ENCODE measurements at places on chromosomes 4 and X.

DNA sequence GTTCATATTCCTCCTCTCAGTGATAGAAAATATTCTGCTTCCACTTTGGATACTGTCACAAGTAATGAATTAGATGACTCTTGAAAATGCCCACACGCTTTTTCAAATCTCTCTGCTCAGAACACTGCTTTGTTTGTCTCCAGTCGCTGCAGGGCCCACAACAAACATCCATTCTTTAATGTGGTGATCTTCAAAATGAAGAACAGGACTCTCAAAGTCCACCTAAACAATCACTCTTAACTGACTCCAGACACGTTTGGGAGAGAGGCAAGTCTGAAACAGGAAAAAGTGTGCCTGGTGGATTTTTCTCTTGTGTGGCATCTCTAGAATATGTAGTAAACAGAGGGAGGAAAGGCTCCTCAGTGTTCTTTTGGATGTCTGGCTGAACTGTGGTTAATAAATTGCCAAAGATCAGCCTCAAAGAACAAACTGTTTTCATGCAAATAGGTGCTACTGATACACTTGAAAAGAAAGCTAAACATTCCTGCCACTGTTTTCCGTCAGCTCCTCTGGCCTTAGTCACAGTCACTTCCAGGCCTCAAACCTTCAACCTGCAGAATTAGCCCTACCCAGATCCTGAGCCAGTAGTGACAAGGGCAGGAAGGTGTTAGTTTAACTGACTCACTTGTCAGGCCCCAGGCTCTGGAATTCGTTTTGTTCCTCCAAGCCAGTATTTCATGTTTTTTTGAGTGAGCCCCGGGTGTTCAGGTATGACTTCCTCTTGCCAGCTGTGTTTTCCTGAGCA is 259.6 kb upstream of the GPC4 start:
- DNase-seq, result no peak

GRCh38 chr4:140372751-140373327 is 607 bp upstream of the SCOC start:
- DNase-seq, result no peak

GRCh38 chrX:25650216-25650820 is 487.8 kb upstream of the MAGEB18 start:
- no peak for DNase-seq

- no peak for DNase-seq
These were observed 8.3 kb upstream of the GRPEL1 start for GRCh38 chr4:7075962-7076695.

- no peak for DNase-seq
These were observed 350.1 kb downstream of the AR start for GRCh38 chrX:67893931-67894330.

DNA sequence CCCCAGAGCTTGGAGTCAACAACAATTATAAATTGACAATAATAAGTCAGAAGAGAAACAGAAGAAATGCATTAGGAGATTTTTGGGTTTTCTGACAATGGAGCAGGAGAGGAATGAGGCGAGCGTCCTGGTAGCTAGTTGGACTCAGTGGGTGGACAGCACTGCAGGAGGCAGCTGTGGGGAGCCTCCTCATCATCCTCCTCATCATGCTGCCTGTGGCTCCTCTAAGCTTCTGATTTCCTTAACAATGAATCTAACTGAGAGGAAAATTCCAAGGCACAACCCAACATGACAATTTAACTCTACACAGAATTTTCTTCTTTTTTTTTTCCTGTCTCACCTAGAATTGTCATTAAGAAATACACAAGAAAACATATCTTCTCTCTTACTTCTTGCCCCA is 357.1 kb upstream of the NOCT start:
- DNase-seq, result no peak

GRCh38 chr4:16032396-16032770 is 51.4 kb downstream of the PROM1 start:
- no peak for DNase-seq

- DNase-seq, result no peak
These were observed 1016.7 kb upstream of the LCORL start for GRCh38 chr4:19038231-19038630.

DNA sequence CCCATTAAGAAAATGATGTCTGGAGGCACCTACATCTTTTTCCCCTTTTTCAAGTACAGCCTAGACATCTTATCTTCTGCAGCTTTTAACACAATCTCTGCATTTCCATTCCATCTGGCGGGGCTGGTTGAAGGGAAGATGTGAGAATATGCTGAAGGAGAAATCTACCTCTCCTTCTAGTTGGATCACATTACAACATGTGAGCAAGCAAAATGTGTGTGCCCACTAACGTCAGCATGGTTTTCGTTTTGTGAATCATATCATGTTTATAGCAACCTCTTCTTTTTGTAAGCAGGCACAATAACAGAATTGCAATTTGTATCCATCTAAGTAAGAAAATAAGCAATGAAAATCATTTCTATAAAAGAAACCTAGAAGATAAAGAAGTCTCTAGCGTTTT is 28.9 kb upstream of the MID1 start:
- no peak for DNase-seq

DNA sequence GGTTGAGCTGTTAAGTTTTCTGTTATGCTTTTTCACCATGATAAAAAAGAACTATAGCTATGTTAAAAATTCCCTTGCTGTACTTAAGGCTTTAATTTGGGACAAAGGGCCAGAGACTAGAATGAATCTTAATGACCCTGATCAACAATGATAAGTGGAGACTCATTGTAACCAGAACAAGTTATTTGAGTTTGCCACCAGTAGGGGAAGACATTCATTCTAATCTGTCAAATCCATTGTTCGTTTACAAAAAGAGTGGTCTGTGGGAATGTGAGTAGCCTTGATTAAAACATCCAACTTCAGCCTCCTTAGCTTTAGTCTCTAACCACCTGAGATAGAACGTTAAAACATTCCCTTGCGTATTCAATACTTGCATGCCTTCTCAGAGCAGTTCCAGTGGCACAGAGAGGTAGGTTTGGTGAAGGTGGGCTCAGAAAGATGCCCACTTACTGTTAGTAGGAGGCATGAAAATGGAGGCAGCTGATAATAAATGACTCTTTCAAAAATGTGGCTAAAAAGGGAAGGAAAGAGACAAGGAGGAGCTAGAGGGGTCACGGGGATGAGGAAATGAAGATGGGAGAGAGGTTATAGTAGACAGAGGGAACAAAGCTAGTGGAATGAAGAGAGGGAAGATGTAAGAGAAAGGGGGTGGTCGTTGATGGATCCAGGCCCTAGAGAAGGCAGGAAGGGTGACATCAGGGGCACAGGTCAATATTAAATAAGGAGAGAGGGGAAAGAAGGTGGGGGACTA is 66.2 kb downstream of the EGF start:
- no peak for DNase-seq

DNA sequence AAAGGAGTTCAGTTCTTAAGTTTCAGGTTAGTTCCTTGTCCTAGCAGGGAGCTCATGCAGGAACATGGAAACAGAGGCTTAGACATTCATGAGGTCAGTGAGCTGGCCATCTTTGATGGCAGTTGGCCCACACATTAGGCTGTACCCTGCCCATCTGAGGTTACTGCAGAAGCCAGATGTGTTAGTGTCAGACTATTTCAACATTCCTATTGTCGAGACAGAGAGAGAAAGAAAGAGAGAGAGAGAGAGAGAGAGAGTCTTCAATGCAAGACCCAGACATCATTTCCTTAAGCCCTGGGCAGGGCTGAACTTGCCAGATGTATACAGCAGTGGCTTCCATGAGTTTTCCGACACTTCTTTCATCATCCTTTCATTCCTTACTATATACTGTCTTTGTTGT is 91.3 kb downstream of the PPP1R2C start:
- no peak for DNase-seq

DNA sequence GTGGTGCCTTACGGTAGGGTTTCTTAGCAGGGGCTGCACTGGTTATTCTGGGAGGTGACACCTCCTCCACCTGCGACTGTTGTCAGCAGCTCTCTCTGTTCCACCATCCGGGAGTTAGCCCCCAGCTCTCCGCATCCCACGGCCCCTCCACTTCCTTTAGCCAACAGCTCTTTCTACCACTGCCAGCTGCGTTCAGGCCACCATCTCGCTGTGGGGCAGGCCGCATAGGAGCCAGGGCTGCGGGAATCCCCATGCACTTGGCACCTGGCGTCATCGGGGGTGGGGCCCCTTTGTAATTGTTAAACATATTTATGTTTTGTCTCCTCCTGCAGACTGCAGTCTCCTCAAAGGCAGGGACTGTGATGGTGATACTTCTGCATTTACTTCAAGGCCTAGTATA is 480.2 kb downstream of the SMARCA1 start:
- DNase-seq, result no peak

DNA sequence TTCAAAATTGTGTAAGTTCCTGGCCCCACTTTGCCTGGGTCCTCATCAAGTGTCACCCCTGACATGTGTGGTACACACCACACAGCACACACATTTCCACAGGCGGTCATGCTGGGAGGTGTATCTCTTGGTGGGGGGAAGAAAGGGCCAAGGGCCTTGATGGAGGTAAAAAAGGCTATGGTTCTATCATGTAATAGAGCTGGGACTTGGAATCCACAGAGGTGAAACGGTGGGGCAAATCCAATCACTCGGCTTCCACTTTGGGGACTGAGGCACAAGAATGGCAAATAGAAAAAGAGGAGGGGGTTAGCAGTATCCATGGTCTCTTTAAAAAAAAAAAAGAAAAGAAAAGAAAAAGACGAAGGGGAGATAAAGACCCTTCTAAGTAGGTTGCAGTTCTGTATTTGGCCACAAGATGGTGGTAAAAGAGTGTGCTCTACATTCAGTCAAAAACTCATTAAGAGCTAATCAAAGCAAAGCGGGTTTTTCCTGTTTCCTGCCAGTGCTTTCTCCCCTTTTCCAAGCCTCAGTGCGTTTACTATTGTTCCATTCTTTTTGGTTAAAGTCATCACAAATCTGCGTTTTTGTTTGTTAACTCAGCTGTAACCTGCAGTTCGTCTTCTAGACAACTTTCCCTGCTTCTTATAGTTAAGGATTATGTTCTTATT is 37.0 kb upstream of the ATP6AP2 start:
- DNase-seq, result no peak

GRCh38 chr4:5204781-5205180 is 153.5 kb downstream of the STK32B start:
- no peak for DNase-seq

DNA sequence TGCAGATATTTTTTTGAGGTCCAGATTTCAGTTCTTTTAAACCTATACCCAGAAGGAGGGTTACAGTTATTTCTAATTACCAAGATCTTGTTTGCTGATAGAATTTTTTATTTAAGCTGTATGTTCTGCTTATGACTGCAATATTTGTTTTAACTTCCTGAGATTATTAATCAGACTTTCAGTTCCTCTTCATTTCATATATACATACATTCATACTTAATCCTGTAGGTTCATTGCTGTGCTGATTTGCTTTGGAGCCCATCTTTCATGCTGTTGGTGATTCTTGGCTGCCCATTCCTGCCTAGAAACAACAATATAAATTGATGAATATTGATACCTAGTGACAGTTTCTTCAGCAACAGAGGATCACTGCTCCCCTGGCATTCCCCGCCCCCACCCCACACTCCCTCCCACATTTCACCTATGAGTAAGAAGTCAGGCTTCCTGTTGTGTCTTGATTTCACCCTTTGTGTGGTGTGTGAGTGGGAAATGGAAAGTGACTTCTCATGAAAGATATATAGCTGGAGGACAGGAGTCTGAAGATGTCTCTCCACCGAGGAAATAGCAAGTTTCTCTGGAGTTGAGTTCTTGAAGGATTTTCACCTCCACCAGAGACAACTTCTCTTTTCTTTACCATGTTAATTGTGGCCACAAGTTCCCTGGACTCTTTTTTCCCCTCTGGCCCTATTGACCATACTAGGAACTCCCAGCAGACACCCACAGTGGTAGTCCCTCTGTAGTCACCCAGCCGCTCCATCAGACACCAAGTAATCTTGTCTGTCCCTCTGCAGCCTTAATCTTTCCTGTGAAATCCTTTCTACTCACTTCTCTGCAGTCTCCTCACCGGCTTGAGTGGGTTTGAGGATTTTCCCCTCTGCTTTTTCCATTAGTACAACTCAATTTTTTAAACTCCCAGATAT is 118.4 kb downstream of the ASB9 start:
- no peak for DNase-seq

- no peak for DNase-seq
These were observed 434.4 kb downstream of the KCNIP4 start for GRCh38 chr4:21514022-21514694.

DNA sequence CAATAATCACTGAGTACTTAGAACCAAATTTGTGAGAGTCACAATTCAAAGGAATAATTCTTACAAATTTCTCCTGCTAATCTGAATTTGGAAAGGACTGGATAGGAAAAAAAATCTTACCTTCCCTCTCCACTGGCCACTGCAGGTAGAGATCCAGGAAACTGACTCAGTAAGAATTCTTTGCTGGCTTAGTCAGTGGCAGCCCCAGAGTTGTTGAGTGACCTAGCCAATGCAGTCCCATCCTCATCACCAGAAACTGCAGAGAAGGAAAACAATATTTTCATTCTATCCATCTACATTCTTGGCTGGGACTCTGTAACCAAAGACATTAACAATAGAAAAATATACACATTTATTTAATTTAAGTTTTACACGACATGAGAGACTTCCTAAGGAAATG is 572.0 kb downstream of the ADGRL3 start:
- no peak for DNase-seq

DNA sequence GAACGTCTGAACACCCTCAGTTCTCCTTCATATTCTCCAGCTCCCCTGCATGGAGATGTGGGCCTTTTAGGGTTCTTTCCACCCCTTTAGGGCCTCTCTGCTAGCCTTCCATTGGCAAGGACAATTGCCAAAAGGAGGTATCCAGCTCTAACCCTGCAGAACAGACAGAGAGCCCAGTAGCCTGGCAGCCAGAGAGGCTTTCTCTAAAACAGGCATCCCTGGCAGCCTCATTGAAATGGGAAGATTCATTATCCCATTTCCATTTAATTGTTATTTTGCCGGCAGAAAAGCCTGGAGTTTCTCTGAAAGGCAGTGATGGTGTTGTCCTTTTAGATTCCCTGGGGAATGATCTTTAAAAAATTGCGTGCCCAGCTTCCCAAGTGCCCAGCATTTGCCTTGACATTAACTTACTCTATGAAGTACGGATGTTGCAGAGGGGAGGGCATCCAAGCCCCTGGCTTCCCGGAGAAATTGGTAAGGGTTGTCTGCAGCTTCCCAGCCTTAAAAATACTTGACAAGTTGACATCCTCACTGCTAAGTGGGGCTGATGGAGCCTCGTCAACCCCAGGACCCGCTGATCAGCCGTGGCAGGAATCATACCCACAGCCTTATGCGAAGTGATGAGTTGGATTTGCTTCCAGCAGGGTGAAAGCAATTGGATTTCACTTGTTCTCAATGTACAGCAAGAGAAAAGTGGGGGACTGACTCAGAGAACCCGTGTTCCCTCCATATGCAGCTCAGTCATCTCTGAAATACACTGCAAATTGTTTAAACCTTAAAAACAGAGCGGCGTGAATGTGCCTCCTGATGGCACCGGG is 244.1 kb downstream of the CRLF2 start:
- DNase-seq, result no peak

DNA sequence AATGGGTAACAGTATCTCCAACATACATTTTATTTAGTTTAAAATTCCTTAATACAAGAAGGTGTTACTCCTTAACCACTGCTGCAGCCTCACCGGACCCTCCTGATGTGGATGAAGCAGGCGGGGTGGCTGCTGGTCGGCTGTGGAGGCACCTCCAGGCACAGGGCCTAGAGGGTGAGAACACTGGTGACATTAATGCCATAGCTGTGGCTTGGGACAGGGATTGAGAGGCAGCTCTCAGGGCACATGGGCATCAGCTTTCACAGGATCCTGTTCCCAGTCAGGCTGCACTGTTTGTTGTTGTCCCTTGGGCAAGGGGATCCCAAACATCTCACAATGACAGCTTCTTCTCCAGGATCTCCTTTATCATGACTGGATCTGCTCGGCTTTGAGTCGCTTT is 90.0 kb downstream of the GATB start:
- no peak for DNase-seq
